ENCODE measurements at places on chromosomes 1 and 21.

- no peak for DNase-seq
Observed at GRCh38 chr1:67839826-67840225, 6.6 kb upstream of the GNG12 start.

DNA sequence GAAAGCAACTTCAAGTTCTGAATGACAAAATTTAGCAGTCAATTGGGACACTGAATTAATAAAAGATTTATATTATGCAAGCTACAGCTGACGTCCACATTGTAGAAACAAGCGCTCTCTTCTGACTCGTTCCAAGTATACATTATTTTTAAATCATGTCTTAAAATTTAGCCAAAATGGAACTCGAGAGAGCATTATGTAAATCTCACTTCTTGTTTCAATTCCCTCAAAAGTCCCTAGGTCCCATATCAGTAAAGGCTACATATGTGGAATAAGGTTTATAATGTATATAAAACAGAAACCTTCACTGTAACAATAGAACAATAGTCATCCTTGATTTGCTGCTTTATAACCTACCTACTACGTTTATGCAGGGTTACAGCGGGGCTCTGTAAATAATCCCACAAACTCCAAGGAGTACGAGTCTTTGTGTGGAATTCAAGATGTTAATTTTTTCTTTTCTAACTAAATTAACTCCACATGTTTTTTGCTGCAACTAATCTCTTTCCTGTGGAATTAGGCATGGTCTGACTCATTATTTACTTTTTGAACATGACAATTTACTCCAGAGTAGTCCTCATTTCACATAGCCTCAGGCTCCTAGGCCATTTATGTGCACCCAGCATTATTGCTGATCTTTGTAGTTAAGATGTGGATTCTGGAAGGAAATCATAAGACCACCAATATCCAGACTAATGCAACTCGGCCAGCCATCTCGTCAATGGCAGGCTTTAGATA lies 785.1 kb downstream of the LTN1 start:
- peak; percentile 57 for DNase-seq

DNA sequence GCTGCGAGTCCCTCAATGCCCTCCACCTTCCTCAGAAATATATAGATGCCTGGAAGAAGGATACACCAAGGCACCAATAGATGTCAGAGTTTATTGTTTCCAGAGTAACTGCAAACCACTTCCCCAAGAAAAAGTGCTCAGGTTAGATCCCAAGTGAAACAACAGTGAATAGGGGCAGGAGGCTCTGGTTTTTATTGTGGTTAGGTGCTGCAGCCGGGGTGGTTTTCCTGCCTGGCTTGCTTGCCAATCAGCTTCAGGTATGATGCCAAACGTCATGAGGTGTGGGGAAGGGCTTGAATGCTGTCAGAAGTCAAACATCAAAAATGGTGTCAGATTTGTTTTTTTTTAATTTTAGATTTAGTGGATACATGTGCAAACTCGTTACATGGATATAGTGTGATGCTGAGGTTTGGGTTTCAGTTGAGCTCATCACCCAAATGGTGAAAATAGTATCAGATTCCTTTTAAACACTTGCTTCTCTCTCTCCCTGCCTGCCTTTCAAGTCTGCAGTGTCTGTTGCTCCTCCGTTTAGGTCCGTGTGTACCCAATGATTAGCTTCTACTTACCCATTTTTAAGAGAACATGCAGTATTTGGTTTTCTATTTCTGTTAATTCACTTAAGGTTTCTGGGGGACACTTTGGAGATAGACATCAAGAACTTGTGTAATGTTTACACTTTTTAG lies 1317.0 kb downstream of the MRPL39 start:
- DNase-seq: no peak

- no peak for DNase-seq
Observed at GRCh38 chr1:2506901-2507565, 19.4 kb downstream of the PANK4 start.

DNA sequence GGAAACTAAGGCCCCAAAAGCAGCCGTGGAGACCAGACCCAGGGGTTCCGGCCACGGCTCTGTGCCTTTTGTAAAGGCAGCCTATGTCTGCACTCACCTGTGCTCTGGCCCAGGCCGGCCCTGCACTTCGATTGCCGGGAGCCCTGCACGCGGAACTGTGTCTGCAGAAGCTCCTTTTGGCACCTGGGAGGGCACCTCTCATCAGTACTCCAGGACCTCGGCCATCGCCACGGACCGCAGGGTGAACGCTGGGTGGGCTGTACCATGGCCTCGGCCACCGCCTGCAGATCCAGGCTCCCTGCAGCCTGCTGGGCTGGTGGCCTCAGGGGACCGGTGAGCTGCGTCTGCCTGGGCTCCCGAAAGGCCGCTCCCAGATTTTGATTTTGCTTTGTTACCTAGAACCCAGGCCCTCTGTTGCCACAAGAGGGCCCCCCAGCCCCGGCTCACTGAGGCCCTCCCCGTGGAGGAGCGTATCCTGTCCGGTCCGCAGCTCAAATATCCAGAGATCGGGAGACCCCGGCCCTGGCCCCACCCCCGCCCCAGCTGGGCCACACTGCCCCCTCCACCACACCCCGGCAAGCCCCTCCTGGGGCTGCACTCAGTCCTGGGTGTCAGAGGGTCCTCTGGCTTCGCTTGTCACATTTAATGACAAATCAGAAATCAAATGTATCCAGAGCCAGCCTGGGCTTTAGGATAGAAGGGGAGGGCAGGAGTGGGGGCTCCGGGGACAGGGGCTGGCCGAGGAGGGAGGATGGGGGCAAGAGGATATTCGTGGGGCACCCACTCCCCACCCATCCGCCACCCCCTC lies 60.2 kb upstream of the PDE9A start:
- peak; percentile 45 for DNase-seq

GRCh38 chr1:170692866-170693575 lies 29.1 kb downstream of the PRRX1 start:
- peak; percentile 94 for DNase-seq

GRCh38 chr1:13757693-13758092 lies 57.7 kb downstream of the PRDM2 start:
- no peak for DNase-seq

- peak; percentile 39 for DNase-seq
Observed at GRCh38 chr1:54989968-54990810, 8.5 kb upstream of the BSND start.

- no peak for DNase-seq
Observed at GRCh38 chr21:45256021-45256911, 31.4 kb downstream of the POFUT2 start.

DNA sequence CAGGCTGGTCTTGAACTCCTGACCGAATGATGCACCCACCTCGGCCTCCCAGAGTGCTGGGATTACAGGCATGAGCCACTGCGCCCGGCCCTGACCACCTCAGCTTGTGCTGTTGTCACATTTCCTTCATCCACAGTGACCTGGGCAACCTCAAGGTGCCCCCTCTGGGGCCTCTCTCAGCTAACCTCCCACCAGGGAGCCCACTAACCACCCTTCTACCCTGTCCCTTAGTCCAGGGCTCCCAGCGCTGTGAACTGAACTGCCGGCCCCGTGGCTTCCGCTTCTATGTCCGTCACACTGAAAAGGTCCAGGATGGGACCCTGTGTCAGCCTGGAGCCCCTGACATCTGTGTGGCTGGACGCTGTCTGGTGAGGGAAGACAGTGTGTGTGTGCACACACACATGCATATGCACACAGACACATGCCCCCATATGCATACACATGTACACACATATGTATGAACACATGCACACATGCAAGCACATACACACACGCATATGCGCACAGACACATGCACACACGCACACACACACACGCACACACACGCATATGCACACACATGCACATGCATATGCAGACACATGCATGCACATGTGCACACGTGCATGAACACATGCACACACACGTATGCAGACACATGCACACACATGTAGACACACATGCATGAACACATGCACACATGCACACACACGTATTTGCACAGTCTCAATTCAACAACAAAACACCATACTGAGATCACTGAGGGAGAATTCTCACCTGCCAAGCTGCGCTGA lies 6.2 kb downstream of the ADAMTSL4 start:
- DNase-seq: no peak

GRCh38 chr1:12188115-12188514 lies 21.3 kb downstream of the TNFRSF1B start:
- DNase-seq: no peak

DNA sequence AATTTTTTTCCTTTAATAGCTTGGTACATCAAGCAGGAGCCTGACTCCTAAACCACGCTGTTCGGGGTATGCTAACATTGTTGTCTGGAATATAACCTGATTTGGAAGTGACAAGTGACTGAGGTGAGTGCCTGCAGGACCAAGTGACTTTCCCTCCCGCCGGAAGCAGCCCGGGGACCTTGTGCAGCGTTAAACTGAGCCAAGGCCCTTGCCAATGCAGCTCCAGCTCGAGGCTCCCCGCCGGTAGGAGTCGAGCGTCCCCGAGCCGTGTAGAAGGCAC lies 716 bp upstream of the MTARC1 start:
- DNase-seq: peak; percentile 18

GRCh38 chr21:33761441-33762036 lies 119.2 kb downstream of the ITSN1 start:
- DNase-seq: peak; percentile 100

- DNase-seq: no peak
Observed at GRCh38 chr1:163426505-163427251, 104.9 kb downstream of the NUF2 start.

DNA sequence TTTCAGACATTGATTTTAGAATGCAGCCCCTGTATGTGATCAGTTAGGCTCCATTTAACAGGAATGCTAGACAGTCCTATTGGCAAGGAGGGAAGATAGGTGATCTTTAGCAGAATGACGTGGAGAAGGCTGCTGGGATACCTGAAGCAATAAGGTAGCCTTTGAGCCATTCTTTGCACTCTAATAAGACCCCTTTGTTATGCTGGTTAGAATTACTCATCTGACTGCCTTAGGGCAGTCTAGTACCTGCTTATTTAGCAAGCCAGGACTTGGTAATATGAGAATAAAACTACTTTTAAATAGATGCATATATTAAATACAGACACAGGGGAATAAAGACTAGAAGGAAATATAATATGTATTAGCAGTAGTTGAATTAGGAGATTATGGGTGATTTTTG lies 29.1 kb downstream of the NGF start:
- no peak for DNase-seq

DNA sequence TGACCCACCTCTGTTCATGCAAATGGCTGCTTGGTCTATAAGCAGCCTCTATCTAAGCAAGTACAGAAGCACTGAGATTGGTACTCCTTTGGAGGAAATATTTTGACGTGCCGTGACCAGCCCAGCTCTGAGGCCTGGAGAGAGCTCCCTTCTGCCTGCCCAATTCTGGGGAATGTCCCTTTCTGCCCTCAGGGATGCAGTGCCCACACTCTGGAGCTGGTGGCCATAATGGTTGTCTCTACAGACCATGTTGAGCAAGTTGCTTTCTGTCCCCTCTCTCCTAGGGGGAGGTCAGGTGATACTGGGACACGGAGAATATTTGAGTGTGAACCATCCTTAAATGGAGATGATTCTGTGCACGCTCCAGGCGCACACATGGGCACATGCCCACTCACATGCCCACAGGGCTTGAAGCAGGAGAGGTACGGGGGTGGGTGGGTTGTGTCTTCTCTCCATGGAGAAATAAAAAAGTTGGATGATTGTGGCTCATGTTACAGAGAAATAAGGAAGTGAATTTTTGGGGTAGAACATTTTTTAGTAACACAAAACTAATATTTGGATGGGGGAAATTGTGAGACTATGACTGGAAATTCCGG lies 13.9 kb upstream of the ALPL start:
- DNase-seq: no peak

DNA sequence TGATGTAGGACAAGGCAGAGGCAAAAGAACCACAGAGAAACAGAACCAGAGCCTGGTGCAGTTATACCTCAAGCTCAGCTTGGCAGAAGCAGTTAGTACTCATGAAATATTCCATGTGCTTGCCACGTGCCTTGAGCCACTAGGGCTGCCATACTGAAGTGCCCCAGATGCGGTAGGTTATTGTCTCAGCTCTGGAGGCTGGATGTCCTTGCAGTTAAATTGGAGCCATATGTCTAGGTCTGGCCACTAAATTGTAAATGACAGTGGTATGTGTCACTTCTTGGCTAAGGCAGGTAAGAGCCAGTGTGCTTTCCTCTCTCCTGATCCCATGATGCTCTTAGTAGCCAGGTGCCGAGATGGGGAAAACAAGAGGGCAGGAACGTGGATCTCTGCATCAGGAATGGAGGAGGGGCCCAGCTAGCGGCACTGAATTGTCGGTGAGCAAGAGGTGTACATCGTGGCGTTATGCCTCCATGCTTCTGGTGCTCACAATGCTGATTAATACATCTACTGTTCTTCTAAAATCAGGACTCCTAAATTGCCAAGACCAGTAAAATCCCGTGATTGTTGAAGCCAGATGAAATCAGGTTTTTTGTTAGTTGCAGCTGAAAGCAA lies 73.5 kb downstream of the PSMG1 start:
- DNase-seq: no peak

DNA sequence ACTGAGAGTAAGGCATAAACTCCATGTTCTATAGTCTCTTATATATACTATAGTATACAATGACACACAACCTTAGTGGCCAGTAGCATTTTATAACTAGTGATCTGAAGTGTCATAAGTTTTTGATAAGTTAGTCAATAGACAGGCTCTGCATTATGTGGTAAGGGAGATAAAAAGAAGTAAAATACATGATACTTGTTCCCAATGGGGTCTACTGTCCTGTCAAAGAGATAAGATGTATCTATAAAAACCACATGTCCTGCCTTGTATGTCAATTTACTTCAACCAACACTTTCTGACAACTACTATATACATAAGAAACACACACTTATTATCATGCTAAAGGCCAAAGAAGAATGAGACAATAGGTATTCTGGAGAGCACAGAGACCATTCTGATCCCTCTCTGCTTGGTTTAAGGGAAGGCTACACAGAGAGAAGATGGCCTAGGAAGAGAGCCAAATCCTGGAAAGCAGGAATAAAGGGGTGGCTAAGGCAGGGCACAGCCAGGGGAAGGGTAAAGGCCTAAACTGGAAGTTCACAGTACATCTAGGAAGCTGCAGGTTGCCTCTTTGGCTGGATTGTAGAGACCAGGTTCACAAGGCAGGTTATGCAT lies 91.4 kb downstream of the LYST start:
- no peak for DNase-seq

DNA sequence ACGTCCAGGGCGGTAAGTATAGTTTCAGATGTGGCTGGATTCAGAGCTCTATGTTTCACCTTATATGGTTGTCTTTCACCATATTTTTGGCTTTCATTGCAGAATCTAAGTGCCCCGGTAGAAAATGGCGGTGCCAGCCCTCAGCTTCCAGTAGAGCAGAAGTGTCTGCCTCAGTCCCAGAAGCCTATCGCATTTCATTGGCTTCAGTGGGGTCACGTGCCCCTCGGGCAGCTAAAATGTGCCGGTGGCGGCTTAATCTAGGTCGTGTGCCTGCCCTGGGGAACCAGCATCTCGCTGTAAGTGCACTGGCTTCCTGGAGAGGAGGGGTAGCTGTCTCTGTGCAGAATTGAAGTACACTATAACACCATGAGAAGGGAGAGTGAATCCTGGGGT lies 107.4 kb upstream of the MAGI3 start:
- no peak for DNase-seq

GRCh38 chr21:25005388-25005787 lies 601.9 kb downstream of the MRPL39 start:
- peak; percentile 26 for DNase-seq

Data from iris pigment epithelial cell (primary cell).